ENCODE measurements at places on chromosomes 5 and 9.
A peak's percentile ranks its signal among the peaks of the same experiment; 100 is the strongest.

GRCh38 chr9:16344343-16344742 lies 526.1 kb downstream of the BNC2 start:
- DNase-seq, result no peak

GRCh38 chr5:102306121-102306520 lies 10.0 kb upstream of the SLCO4C1 start:
- DNase-seq, result no peak

GRCh38 chr9:113589407-113589806 lies 125.9 kb downstream of the RGS3 start:
- DNase-seq, result no peak

DNA sequence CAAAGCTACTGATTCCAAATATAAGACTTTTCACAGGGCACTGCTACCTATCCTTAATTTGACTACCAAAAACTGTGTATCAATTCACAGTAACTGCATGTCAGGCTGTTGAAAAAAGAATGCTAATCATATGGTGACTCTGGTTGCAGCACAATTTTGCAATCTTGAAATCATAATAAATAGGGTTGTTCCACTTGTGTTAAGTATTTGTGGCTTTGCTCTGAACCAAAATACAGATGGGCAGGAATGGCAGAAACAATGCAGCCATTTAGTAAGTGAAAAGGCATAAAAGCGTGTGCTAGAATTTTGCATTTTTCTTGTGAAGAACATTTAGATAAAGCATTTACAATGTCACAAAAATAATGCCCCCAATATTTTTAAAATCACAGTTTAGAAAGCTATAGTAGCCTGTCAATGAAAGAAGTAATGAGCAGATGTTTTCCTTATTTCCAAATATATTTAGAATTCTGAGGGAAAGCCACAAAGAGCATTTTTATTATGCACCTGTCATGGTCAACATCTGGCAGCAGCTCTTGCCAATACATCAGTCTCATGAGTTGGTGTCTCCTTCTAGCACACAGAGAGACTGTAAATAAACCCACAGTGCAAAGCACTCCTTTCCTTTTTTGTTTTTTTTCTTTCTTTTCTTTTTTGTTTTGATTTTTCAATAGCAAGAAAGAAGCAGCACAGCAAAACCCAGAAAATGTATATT lies 54.8 kb upstream of the PAM start:
- DNase-seq, result no peak

DNA sequence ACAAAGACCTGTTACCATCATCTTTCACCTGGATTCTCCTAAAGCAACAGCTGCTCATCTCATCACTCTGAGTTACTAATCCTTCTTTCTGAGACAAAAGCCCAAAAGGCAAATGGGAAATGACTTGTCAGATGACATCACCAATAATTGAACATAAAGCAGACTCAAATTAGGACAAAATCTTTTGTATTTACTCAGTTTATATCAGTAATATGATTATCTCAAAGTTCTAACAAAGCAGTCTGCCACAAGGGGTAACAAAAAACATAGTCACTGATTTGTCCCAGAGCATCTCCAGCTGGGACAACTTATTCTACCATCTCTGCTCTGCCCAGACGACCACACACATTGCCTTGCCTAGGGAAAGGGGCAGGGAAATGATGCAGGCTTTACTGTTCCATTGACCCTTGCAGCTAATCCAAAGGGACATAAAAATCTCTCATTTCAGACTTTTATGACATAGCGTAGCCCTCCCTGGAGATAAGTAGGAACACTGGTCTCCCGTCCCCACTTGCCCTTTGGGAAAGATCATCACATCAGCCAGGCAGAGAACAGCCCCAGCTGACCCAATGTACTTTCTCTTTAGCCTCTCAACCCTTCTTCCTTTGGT lies 249.5 kb upstream of the PTGER4 start:
- no peak for DNase-seq

GRCh38 chr9:2132484-2133082 lies 117.4 kb downstream of the SMARCA2 start:
- DNase-seq, result peak; percentile 46

GRCh38 chr9:127943731-127944144 lies 6.1 kb upstream of the DPM2 start:
- DNase-seq, result peak; percentile 71

DNA sequence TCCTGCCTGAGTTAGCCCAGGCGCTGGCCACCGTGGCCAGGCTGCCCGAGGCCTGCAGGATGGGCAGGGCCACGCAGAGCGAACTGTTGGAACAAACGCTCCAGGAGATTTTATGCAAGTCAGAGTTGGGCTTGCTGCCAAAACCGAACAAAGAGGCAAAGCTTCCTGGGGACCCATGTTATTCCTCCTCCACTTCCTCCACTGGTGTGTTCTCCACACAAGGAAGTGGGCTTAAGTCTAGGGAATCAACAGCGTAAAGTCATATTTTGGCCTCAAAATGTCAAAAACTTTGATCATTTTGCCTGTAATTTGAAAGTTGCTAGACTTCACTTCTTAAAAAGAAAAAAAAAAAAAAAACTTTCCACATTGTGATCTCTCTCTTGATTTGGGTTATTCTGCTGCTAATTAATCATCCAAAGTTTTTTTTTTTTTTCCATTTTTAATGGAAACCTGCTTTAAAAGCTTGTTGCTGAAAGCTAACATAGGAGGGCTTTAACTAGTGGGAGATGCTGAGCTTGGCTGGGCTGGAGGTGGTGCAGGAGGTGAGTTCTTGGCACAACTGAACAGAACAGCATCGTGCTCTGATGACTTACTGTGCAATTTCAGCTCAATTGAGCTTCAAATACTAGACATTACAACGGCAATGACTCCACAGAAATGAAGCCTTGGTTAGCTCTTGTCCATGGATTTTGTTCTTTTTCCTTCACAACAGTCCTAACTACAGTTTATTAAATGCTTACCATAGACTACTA lies 73.0 kb downstream of the PTPDC1 start:
- DNase-seq, result no peak
